ENCODE measurements at places on chromosomes 11 and 22.

DNA sequence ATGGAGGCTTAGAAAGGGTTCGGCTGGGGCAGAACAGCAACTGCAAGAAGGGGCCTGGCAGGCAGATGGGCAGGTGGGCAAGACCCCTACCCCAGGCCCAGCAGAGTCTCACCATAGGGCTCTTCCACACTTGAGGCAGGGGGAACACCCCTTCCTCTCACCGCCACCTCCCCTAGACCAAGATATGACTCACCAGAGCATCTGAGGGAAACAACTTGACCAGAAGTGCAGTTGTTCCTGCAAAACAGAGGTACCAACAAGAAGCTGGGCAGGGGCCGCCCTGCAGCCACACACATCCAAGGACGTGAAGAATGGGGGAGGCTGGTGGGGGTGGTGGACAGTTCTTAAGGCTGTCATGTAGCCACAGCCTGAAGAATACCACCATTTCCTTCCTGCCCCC, 10.9 kb downstream of the TMPRSS5 start:
- DNase-seq = no peak

GRCh38 chr22:39179401-39179827, 26.9 kb upstream of the CBX7 start:
- no peak for DNase-seq

DNA sequence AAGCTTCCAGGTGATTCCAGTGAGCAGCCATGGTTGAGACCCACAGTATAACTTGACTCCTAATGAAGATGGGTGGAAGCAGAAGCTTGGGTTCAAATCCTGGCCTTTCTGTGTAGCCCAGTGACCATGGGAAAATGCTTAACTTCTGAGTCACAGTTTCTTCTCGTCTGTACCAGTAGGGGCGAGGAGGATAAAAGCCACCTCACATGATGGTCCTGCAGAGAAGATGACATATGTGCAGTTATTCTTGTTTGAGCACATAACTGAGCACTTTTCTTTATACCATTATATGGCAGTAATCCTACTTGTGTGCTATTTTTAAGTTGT, 4.9 kb downstream of the TMEM109 start:
- DNase-seq = no peak

- DNase-seq = no peak
Observed at GRCh38 chr11:61712314-61712713, 32.1 kb downstream of the DAGLA start.

- DNase-seq = no peak
Observed at GRCh38 chr22:47406896-47407295, 644.4 kb downstream of the TBC1D22A start.

GRCh38 chr11:123616505-123617198, 37.8 kb downstream of the SCN3B start:
- no peak for DNase-seq
